ENCODE measurements at places on chromosomes 16 and 17. TPM values are rescaled to one million over a fixed set of nuclear protein-coding genes. Genes with fewer than 3 reads are reported as not detected.

The RTN4RL1 gene
- total RNA-seq, result 22.0 TPM

The ITGAL gene
- 1.9 TPM for total RNA-seq

The KRT9 gene
- total RNA-seq, result not detected

The OR1A1 gene
- total RNA-seq, result 0.14 TPM

The VMO1 gene
- 3.2 TPM for total RNA-seq

The NTN3 gene
- 1.1 TPM for total RNA-seq

The UNC119 gene
- total RNA-seq, result 56.7 TPM

The PRSS53 gene
- total RNA-seq, result 4.7 TPM

The ZNF778 gene
- 17.4 TPM for total RNA-seq
